ENCODE measurements at places on chromosomes 1 and 21.

- DNase-seq = no peak
Measured at GRCh38 chr1:40414331-40414730, 35.9 kb upstream of the ZFP69B start.

DNA sequence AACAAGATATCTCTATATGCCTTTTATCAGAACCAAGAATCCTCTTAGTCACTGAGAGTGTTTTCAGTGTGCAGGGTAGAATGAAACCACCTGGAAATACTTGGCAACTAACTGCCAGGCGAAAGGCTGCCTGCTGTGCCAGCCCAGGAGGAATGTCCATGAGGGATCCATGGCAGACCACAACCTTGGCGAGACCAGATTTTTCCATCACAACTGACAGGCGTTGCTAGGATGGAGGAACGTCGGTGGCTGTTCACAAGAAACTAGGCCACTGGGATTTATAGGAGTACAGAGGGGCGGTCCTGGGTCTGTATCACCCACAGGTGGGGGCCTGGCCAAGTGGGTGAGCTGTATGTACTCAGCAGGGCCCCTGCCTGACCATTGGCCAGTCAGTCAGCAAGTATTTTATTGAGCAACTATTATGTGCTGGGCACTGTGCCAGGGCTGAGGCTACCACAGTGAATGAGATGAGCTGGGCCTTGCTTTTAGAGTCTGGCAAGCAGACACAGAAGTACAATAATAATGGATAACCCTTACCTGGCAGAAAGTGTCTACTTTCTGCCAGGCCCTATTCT, 199.4 kb downstream of the FOXD2 start:
- DNase-seq = no peak

- no peak for DNase-seq
Measured at GRCh38 chr1:38551318-38552307, 308.0 kb downstream of the RRAGC start.

DNA sequence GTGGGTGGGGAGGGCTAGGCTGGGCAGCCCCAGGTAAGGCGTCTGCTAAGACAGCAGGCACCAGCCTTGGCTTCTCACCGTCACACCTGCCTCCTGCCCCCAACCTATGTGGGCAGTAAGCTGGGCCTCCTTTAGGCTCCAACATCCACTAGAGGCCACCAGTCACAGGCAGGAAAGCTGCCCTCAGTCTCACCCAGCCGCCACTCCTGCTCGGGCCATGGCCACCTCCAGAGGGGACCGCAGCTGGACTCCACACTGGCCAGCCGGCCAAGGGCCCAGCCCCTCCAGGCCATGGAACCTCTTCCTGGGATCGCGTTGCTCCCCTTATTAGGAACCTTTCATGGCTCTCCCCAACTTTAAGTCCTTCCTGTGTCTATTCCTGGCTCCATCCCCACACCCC, 74.5 kb downstream of the MRPL37 start:
- no peak for DNase-seq

GRCh38 chr1:109391626-109392025, 6.1 kb downstream of the SORT1 start:
- DNase-seq = no peak

- DNase-seq = no peak
Measured at GRCh38 chr1:214670098-214670497, 67.1 kb downstream of the CENPF start.

GRCh38 chr1:117059334-117059677, 820 bp upstream of the TTF2 start:
- DNase-seq = no peak

DNA sequence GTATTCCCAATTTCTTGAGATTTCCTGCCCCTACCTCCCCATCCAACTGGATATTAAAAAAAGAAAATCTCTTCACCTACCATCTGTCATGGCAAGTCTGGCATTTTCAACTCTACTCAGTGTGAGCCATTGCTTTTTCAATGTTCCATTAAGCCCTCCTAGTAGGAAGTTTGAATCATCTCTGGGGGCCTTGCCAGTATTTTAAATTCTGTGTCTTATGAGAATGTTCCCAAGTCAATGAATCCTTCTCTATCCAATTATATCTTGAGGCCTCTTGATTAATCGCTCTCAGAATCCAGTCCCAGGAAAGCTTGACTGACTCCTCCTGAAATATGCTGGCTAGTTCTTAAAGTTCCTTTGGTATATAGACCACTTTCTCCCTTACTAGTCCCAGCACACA, 91.5 kb downstream of the NGF start:
- no peak for DNase-seq

GRCh38 chr1:15696956-15697521, 12.9 kb downstream of the PLEKHM2 start:
- no peak for DNase-seq

DNA sequence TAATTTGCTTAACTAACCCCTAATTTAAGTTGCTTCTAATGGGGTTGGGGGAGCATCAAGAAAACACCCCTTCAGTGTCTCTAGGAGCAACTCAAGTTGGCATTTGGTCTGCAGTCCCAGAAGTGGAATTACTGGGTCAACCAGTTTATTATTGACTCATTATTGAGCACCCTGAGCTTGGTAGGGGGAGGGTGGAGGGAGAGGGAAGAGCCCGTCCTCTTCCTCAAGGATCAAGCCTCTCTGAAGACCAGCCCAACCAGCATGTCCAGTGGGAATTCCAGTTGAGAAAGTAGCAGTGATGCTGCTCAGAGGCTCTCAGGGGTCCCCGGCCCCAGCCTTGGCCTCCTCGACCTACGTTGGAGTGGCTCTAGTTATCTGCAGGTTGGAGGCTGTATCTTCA, 2.1 kb upstream of the PLA2G2F start:
- no peak for DNase-seq

- peak; percentile 75 for DNase-seq
Measured at GRCh38 chr1:198669023-198669698, 30.3 kb downstream of the PTPRC start.

GRCh38 chr1:248155927-248156326, 11.0 kb downstream of the OR2M5 start:
- DNase-seq = no peak

- no peak for DNase-seq
Measured at GRCh38 chr1:115059316-115059715, 29.7 kb downstream of the TSHB start.

GRCh38 chr1:223667484-223668182, 2.1 kb upstream of the CAPN8 start:
- DNase-seq = no peak

DNA sequence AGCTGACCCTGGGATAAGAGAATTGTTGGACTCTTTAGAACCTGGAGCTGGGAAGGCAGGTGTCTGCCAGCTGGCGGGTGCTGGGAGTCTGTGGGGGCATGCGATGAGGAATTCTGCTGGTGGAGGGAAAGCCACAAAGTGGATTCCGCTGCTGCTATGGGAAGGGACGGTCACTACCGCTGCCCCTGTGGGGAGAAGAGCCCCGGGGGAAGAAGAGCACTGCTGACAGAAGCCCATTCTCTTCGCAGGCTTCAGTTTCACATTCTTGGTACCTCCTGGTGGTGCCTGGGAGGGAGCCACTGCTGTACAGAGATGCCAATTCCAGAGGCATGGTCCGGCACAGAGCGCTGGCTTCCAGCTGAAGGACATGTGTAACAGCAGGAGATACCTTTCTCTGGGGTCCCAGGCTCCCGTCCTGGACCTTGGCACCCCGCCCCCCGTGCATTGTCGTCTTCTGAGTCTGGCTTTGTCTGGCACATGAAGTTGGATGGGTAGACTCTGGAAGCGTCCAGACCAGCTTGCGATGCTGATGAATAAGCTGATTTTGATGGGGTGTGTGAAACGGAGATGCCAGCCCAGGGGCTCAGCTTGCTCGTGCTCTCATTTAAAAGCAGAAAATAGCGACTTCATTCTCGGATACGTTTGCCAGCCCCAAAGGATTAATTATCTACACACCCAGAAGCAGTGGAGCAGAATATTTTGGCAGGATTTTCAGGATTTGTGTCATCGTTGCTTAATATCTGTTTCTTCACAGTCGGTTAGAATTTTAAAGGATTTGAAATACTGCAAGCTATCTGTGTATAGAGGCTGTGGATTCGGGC, 13.2 kb downstream of the PDXK start:
- DNase-seq = no peak

DNA sequence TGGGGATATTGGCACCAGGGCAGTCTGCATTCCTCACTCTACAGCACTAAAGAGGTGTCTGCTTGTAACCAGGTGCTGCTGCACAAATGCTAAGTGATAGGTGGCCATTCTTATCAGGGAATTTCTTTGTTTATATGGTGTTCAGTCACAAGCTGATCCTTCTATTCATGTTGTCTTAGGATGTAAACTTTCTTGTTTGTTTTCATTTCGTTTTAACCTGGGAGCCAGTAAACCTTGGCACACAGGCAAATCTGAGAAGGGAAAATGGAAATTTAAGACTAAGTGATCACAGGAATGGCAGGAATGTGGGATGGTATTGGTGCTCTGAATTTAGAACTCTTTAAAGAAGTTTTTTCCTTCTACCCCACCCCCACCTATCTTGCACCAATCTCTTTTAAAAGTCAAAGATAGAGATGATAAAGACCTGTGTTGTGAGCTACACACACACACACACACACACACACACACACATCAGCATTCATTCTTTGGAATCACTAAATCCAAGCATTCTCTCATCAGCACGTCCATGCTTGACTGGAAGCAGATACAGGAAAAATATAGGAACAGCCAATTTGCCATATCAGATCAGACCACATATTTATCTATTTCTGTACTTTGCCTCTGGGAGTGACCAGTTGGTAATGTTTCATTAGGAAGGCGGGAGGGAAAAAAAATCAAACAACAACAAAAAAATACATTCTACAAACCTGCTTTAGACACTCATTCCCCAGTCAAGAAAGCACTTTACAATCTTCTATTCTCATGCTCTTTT, 451.4 kb upstream of the ADGRL2 start:
- DNase-seq = no peak

DNA sequence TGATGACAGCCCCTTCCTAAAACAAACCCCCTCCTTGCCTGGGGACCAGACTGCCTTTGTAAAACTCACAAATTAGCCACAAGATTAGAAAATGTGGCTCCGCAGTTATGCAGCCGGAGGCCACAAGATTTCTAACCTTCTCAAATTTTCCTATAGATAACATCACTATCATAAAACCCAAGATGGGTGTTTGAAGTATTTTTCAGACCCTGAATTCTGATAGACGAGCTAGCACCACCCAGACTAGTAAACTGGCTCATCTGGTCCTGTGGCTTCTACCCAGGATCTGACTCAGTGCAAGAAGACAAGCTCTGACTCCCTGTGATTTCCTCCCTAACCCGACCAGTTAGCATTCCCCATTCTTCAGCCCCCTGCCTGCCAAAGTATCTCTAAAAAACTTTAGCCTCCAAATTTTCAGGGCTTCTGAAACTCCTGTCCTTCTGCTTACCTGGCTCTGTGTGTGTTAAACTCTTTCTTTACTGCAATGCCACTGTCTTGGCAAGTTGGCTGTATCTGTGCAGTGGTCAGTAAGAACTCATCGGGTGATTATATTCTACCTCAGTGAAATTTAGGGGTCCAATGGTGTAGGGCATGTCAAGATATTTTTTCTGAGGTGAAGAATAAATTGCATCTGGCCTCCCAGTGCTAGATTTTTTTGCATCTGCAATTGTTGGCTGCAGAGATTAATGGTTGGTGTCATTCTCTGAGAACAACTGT, 102.1 kb downstream of the S1PR1 start:
- DNase-seq = no peak

- no peak for DNase-seq
Measured at GRCh38 chr1:198116069-198116468, 40.7 kb upstream of the NEK7 start.

DNA sequence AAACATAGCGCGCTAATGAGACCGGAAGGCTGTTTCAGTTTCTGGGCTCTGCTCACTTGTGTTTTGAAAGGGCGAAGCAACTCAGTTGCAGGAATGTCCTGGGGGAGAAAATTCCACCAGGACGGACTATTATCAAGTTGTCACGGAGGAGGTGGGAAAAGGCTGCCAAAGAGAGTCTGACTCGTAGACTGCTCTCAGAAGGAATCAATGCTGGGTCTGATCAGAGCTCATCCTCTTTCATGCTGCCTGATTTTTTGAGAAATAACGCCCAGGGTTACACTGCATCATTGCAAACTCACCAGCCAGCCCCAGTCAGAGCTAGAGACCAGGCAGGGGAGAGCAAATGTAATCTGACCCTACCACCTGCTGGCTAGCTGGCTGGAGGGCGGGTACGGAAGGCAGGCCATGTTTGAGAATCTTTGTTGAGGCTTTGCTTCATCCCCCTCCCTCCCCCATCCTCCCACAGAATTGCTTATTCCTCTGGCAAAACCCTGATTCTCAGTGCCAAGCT, 36.4 kb upstream of the BCL9 start:
- DNase-seq = no peak

GRCh38 chr1:9643351-9644256, 7.9 kb upstream of the PIK3CD start:
- DNase-seq = no peak

- no peak for DNase-seq
Measured at GRCh38 chr1:244968471-244968871, 104.1 kb upstream of the HNRNPU start.

GRCh38 chr1:64487061-64487460, 17.1 kb downstream of the CACHD1 start:
- DNase-seq = no peak

- DNase-seq = no peak
Measured at GRCh38 chr1:168087696-168088095, 49.0 kb downstream of the GPR161 start.

DNA sequence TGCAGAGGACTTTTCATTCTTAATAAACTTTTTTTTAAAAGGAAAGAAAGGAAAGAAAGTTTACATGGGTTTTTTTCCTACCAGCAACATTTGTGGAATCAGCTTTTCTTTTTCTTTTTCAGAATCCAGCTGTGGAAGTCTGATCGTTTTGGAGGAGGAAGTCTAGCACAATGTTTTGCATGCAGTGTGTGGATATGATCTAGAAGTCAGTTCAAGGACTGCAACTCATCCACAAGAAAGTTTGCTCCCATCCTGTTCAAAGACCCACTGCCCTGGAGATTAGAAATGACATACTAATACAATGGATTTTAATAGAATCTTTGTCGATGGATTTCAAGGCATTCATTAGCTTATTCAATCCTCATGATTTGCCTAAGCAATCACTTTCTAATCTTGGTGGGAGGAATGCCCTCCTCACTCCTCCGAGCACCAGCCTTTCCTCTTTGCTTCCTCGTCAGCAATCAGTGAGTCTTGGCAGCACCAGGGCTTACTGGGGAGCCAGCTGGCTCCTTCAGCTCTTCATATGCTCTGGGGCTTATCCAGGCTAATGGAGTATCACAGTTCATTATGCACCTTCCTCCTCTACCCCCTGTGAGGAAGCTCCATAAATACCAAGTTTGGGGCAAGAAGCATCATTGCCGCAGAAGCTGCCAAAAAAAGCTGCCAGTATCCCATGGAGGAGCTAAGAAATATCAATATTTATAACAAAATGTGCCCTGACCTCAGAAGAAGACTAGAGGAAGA, 392.3 kb upstream of the PKN2 start:
- no peak for DNase-seq

DNA sequence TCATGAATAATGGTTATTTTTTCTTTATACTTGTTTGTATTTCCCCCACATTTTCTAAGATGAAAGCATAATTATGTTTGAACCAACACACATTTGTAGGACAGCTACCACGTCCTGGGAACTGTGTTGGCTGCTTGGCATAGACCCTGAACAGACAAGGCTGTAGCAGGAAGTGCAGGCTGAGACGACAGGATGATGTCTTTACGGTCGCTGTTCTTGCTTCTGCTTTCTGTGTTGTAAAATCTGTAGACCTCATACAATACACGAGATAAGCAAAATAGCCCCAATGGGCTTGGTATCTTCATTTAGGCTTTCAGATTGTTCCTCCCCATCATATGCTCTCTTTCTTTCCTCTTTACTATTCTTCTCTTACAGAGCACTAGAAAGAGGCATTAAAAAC, 23.3 kb upstream of the OTUD3 start:
- DNase-seq = no peak

GRCh38 chr1:29318724-29319123, 82.4 kb downstream of the PTPRU start:
- no peak for DNase-seq
